ENCODE measurements at places on chromosomes 12 and 14.

GRCh38 chr12:76860256-76860655 is 18.6 kb downstream of the CSRP2 start:
- no peak for DNase-seq

- no peak for DNase-seq
Observed at GRCh38 chr14:91281346-91281745, 36.8 kb upstream of the GPR68 start.

DNA sequence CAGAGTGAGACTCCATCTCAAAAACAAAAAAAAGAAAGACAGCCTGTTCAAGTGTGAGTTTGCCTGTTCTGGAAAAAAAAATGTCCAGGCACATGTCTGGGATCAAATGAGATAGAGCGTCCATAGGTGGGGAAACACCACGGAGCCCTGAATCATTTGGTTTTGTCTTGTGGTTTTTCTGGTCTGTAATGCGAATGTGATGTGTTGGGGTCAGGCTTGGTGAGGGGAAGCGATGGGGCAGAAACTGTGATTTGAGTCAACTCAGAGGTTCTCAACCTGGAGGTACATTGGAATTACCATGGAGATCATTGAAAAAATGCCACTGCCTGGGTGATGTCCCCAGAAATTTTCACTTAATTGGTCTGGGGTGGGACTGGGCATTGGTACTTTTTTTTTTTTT is 183.9 kb upstream of the PWP1 start:
- DNase-seq: no peak

GRCh38 chr12:25957793-25958427 is 572 bp upstream of the RASSF8 start:
- peak; percentile 59 for DNase-seq

GRCh38 chr12:93668919-93669418 is 8.2 kb upstream of the CRADD start:
- no peak for DNase-seq

DNA sequence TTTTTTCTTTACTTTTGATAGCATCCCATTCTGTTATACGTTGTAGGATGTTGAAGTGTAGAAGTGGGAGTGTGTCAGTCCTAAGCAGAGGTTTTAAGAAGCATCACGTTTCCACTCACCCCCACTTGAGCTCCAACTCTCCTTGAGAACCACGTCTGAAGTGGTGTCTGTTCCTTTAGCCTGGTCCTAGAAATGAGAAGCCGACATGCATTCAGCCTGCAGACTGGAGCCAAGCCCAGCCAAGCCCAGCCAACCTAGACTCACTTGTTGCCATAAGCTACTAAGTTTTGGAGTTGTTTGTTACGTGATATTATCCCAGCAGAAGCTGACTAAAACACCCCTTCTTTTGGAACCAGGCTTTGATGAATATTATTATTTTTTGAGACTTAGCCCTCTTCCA is 4.4 kb upstream of the ELK3 start:
- no peak for DNase-seq

DNA sequence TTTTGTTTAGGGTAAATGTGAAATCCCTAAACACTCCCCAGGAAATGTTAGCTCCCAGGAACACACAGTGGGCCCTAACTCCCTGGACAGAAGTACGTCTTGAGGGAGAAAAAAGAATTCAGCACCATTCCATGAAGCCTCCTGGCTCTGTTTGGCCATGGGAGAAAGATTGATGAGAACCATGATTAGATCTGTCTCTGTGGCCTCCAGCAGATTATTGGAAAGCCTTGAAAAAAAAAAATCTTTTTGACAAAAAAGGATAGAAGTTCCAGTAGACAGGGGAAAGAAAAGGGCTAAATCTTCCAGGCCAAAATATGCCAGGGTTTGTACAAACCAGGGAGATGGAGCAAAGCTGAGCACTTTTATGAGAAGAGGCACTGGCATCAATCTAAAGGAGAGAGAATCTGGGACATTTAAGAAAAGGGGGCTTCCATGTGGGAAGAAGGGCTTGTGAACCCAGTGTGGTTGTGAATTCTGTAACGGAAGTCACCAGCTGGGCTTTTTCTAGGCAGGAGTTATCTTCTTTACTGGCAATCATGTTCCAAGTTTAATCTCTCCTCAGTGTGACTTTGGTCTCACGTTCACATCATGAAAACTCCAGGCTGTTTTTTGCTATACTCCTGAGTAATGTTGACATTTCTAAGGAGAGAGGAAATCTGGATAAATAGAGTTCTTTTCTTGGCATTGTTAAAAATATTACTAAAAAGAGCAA is 426.7 kb downstream of the RAD51B start:
- DNase-seq: no peak

DNA sequence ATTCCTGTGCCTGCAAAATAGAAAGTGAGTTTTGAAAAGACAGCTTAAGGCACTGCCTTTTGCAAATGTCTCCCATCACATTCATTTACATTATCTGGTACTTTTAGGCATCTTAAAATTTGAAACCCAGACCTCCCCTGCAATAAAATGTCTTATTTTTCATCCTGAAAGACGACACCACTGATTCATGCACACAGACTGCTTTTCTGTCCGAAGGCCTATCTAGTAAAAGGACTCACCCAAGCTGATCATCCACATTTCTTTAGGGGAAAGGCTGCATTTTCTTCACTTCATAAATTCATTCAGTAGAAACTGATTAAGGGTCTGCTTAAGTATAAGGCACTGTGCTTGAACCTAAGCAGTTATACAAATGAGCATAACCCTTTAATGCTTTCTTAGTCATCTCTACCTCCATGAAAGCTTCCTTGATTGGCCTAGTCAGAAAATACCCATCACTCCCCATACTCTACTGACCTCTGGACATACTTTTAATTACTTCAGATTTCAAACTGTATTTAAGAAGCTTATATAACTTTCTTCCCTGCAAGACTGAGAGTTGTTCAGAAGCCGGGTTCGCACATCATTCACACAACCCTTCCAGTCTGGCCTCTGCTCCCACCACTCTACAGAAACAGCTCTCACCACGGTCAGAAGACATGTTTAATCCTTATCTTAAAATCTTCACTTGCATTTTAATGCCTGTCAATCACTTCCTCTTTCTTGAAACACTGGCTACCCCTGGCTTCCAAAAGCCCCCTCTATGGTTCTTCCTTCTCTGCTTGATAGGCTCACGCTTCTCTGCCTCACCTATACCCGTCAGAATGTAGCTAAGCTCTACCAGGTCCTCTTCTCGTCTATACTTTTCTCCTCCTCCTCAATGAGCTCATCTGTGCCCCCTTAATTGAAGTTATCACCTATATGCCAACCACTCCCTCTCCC is 288.6 kb downstream of the MED13L start:
- DNase-seq: no peak

GRCh38 chr12:77842430-77842829 is 11.7 kb downstream of the NAV3 start:
- no peak for DNase-seq

GRCh38 chr12:25806271-25806670 is 152.2 kb upstream of the RASSF8 start:
- DNase-seq: no peak

DNA sequence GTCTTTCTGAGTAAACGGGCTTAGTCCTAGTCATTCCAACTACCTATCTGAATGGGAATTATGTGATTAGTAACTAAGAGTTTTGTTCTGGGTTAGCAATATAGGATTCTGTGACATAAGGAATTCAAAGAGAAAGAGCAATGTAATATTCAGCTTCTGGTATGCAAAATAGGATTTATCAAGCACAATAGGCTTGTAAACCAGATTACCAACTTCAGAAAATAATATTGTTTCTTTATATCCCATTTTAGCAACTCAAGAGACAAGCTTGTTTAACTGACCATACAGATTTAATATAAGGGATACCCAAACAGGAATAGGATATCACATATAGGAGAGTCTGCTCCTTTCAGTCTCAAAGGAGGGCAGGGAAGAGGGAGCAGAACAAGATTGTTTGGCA is 240.9 kb downstream of the CEP128 start:
- no peak for DNase-seq

- no peak for DNase-seq
Observed at GRCh38 chr14:35419429-35419841, 14.9 kb upstream of the NFKBIA start.

- no peak for DNase-seq
Observed at GRCh38 chr14:101221549-101222160, 318.1 kb upstream of the RTL1 start.

DNA sequence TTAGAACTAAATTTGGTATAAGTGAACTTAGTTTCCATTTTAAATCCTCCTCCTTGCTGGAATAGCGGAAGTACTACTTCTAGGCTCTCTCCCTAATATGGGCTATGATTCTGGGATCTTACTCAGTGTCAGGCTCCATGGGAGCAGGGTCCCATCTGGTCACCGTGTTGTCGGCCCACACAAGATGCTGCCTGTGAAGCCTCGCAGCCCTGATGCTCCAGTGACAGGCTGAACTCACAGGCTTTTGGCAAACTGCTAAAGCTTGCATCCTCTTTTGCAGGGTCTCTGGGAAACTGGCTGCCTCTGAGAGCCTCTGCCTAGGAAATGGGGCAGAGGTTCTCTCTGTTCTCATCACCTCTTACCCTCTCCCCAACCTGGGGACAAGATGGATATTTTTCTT is 88.4 kb downstream of the RPAP3 start:
- no peak for DNase-seq

DNA sequence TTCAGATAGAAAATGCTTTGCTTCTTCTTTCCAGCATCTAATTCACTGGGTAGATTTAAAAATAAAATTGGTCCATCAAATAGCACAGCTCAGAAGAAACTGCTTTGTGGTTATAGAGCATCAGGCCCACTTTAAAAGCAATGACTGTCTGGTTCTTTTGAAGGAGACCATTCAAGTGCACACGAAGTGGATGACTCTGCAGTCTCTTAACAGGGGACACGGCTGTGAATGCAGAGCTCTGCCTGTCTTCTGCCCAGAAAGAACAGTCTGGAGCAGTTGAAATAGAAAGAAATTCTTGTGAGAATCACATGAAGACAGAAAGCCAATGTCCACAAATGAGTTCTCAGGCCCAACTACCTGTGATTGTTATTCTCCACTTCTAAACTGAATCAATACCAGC is 138.7 kb upstream of the PLEKHA5 start:
- no peak for DNase-seq

DNA sequence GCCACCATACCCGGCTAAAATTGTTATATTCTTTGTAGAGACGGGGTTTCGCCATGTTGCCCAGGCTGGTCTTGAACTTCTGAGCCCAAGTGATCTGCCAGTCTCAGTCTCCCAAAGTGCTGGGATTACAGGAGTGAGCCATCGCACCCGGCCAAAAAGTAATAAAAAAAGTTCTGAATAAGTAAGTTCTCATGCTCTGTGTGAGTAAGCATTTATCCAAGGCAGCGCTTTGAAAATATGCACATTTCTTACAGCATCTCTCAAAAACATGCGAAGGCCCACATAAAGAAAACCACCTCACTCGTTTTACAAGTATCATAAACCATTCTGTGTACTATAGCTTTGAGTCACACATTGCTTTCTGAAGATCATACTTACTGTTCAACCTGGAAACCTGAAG is 8.6 kb downstream of the GIT2 start:
- no peak for DNase-seq

DNA sequence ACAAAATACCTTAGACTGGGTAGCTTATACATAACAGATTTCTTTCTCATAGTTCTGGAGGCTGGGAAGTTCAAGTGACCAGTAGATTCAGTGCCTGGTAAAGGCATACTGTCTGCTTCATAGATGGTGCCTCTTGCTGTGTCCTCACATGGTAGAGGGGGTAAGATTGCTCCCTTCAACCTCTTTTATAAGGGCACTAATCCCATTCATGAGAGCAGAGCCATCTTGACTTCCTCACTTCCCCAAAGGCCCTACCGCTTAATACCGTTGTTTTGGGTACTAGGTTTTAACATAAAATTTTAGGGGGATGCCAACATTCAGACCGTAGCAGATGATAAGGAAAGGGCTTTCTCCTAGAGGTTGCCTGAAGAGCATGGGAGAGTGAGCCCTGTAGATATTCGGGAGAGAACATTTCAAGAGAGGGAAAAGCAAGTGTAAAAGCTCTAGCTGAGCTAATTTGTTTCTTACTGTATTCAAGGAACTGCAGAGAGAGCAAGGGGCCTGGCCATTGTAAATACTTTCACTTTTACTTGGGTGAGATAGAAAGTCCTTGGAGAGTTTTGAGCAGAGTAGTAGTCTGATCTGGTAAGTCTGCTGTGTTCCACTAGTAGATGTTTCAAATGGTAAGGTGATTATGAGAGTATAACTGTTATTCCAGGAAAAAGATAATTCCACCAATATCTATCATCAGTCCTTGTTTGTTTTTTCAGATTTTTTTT is 27.3 kb downstream of the FRS2 start:
- DNase-seq: no peak

DNA sequence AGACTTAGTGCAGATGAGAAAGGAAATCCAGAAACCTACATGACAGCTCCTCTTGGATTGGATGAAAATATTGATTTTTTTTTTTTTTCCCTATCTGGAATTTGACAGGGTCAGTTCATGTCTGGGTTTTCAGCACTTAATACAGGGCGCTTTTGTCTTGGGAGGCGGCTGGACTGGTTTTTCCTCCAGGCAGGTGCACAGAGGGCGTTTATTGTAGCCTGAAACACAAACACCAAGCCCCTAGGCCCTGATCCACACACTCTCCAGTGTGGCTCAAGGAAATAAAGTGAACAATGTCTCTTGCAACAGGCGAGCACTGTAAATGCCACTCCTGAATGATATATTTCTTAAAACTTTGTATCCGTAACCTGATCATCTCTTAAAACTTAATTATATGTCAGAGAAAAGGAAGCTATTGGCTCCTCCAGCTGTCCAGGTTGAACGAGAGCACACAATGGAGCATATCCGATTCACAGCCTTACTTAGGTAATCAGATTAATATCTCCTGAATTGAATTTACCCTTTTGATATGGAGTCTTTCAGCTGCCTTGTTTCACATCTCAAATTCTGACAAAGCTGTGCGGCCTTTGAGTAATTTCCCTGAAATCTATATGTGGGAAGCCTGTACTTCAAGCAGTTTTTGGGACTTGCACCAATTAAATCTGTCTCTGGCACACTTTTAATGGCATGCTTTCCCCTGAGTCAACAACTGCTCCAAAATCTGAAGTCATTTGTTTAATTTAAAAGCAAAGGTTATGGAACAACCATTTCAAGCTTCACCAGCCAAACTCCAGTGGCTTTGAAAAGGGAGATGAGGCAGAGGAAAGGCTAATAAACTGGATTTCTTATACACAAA is 485.7 kb downstream of the ZFP36L1 start:
- DNase-seq: peak; percentile 24

DNA sequence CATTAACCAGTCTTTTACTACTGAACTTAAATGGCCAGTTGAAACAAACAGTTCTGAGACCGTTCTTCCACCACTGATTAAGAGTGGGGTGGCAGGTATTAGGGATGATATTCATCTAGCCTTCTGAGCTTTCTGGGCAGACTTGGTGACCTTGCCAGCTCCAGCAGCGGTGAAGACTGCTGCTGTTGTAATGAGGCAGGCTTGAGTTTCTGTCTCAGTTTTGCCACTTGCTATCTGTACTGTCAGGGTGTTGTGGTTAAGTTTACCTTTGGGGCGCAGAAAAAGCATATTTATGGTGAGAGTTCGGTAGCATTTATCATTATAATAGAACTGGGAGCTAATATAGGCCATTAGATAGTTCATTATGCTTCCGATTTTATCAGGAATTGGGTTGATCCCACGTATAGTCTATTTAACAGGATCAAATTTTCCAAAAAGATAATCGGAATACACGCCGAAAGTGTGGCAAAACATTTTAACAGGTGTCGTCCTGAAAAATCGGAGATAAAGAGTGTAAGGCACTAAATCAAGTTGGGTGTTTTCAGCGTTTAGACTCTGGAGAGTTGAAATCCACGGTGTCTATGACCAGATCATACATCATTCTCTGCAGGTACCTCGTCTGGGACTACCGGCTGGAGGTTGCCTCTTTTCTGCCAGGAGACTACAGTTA is 688 bp upstream of the NECAP1 start:
- DNase-seq: no peak
